NCI-H446 (cell line): ENCODE measurements at places on chromosomes 3 and 15.

DNA sequence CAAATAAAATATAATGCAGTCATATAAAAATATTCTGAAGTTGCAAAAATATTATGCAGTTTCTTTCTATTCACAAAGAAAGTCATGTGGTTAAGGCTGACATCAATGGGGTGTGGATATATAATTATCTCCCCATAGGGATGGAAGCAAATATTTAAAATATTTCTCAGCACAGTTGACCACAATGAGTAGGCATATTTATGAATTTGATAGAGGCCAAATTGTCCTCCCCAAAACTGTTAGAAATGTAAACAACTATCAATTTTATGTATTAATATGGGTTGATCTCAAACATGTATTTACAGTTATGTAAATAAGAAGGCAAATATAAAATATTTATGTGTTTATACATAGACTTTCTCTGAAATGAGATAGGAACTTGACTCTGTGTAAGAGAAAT is 246.0 kb upstream of the CBLB start:
- no peak for DNase-seq

DNA sequence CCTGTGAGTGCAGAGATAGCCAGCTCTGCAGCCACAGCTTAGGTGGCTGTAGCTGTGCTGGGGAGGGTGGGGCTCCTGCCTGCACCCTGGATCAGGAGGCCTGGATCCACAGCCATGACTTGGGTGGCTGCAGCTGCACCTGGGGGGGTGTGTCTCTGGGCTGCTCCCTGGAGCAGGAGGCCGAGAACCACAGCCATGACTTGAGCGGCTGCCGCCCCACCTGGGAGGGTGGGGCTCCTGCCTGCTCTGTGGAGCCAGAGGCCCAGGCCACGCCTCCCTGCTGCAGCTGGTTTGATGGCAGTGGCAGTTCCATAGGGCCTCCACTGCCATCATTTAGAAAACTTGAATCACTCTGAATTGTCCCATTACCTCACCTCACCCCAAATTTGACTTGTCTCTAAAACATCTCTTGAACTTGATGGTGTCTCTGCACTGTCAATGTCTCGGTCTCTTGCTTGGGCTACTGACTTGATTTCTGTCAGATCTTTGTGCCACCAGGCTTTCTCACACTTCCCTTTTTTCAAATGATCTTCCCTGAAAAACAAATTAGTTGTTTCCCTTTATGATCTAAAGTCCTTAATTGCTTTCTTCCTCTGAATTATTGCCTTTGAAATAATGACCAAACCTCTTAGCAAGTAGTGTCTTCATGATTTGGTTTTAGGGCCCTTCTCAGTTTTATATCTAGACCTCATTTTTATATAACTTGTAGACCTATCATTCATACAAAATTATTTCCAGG is 313.2 kb upstream of the MME start:
- no peak for DNase-seq

DNA sequence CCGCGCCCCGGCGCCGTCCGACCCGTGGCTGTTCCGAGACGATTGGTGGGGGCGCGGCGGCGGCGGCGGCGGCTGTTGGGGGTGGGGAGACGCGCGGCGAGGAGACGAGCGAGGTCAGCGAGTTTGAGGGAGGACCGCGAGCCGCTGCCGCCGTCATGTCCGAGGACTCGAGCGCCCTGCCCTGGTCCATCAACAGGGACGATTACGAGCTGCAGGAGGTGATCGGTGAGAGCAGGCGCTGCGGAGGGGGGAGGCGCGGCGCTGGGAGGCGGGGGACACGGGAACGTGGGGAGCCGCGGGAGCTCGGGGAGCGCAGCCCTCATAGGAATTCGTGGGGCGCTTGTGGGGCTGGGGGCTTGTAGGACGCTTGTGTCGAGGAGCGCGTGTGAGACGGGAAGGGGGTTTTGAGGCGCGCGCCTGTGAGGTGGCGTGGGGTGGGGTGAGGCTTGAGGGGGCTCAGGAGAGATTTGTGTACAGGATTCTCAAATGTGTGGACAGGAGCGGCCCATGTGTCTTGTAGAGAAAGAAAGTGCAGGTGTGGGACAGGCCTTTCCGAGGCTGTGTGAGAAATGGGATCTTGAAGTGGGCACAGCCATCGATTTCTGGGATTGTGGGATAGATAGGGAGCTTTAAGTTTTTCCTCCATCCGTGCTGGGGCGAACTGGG is 518 bp downstream of the OXSR1 start:
- no peak for DNase-seq

GRCh38 chr3:48561045-48561736 is 2.4 kb downstream of the UCN2 start:
- DNase-seq: no peak

DNA sequence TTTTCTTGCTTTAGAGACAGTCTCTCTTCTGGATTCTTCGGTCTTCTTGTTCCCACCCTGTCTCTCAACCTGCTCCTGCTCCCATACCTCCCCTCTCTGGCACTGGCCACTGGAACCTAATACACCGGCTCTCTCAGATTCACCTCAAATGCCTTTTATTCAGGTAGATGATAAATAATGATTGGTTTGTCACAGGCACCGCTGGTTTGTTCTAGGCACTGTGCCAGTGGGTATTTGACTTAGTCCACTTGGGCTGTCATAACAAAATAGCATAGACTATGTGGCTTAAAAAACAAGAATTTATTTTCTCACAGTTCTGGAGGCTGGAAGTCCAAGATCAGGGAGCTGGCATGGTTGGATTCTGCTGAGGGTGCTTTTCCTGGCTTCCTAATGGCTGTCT is 278.2 kb upstream of the STT3B start:
- DNase-seq: no peak

DNA sequence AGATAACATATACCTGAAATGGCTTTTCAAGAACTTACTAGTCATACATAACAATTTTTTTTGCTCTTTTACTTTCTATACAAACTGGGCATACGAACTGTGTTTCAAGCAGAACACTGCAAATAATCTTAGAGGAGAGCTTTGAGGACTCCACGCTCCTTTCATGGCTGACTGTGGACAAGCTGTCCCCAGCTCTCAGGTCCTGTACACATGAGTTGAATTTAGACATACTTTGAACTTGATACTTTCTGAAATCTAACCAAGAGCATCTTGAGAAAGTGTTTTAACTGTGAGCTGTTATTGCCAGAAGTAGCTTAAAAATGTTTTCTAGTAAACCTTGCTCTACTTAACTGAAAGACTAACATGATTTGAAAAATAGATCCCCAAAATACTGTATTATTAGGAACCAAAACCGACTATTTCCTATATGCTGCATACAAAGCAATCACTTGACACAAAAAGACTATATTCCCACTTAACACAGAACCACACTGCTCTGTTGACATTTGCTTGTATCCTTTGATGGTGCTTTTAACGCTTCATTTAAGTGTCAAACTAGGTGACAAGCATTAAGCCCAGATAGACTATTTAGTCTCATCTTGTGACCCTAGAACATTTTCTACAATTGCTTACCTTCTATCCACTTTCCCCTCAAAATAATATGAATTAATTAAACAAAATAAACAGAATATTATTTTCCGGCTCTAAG is 755.8 kb downstream of the ROBO1 start:
- DNase-seq: no peak

DNA sequence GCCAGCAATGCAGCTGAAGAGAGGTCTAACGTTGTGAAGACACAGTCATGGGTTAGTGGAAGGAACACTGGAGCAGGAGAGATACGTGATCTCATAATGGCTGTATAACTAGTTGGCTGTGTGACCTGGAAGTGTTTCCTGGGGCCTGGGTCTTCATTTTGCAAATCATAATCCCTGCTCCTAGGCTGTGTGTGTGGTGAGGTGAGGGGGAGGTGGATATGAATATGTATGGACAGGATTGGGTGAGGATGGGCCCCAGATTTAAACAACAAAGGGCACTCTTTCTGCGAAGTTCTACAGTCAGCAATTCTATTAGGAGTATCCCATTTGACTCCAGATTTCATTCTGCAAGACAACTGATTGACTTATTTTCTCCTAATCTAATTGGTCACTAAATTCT is 41.3 kb downstream of the ANKRD28 start:
- no peak for DNase-seq

GRCh38 chr3:147613725-147614124 is 204.6 kb downstream of the ZIC1 start:
- DNase-seq: no peak

GRCh38 chr3:122111974-122112373 is 56.8 kb downstream of the CD86 start:
- DNase-seq: no peak

- no peak for DNase-seq
Observed at GRCh38 chr3:112407214-112407887, 74.4 kb downstream of the CD200 start.

- DNase-seq: no peak
Observed at GRCh38 chr15:25787381-25787780, 75.7 kb downstream of the ATP10A start.

- no peak for DNase-seq
Observed at GRCh38 chr3:67083277-67083676, 85.2 kb downstream of the KBTBD8 start.

- no peak for DNase-seq
Observed at GRCh38 chr15:57259568-57260040, 116.7 kb upstream of the CGNL1 start.

DNA sequence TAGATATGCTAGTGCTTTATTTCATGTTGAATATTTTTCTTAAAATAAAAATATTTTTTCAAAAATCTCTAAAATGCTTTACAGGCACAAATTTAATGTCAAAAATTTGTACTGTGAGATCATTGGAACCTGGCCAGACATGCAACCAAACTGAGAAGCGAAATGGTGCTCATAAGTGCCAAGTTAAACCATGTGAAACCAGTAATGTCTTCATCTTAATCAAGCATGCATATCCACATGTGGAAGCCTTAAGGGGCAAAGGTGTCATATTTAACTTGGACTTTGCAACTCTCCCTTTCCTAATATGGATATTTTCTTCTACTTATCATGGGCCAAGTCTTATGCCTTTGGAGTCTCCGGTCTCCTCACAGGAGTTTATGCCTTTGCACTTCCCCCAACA is 208.9 kb upstream of the COL8A1 start:
- DNase-seq: no peak

GRCh38 chr3:101807888-101808287 is 28.9 kb downstream of the NXPE3 start:
- no peak for DNase-seq

DNA sequence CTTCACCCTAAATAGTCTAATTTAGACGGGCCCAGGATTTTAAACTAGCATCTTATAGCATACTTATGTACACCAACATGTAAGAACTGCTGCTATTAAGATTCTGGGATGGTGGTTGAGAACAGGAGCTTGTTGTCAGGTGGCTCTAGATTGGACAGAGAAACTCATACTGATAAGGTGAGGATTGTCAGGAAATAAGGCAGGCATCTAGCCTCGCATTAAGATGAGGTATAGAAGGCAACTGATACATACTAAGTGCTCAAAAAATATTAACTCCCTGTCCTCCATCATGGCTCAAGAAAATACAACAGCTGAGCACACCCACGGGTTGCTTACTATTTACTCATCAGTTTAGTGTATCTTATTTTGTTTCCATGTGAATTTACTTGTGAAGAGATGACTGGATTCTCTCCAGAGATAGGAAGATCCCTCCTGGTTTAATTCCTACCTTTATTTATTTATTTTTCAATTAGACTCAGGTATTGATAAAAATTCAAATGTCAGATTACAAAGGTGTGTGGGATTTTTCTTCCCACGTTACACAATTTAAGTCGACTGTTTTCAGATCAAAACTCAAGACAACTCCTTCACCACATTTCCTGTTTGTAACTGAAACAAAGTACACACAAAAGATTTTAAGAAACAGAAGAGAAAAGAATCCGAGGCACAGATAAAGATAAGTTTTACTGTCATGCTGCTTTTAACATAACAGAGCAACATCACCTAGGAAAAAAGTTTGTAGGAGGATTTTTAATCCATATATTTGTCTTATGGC is at the start of gene TRAT1:
TRAT1 (plus strand) TSS at position 664 of the 775 bp plus-strand sequence. CDS start 142 bp downstream, outside the sequence.
- DNase-seq: no peak

DNA sequence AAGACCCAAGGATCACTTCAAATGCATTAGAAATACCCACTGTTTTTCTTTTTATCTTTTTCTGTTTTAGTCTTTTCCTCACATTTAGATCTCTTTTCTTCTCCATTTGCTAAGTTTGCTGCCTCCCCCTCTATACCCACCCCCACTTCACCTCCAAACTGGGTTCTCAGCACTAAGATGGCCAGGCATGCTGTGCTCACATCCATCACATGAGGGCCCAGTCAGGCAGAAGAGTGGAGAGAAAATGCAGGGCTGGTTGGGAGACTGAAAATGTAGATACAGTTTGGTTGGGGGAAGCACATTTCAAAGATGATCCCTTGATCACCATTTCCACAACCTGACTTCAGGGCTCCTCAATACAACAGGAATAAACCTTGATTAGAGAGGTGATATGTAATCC is 8.7 kb downstream of the GAP43 start:
- no peak for DNase-seq

DNA sequence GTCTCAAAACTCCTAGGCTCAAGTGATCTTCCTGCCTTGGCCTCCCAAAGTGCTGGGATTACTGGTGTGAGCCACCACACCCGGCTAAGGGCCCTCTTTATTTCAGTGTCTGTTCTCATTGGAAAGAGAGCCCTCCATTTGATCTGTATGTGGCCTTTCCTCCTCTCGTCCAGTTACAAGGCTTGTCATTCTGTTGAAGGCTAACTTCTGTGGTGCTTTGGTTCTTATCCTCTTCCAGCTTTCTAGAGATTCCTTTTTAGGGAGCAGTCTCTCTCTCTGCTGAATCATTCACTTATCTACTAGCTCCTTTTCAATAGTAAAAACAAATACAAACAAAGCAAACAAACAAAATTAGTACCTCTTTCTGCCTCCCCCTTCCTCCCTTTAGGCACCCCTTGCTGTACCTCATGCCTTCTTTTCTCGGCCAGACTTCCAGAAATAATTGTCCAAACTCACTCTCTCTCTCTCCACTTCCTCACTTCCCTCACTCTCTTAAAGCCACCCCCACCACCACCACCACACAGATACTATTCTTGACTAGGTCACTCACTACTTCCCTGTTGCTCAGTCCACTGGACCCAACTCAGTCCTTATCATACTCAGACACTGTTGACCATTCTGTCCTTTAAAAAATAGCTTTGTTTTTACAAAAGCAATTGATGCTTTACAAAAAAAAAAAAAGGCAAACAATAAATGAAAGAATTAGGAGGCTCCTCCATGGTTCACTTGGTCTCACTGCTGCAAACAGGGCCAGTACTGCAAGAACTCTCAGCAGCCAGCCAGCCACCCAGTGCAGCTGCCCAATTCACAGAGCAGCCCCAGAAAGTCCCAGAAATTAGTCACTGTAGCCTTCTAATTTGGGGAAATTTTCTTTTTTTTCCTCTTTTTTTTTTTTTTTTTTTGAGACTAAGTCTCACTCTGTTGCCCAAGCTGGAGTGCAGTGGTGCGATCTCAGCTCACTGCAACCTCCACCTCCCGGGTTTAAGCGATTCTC is 31.7 kb upstream of the RAB11A start:
- no peak for DNase-seq

GRCh38 chr15:35117543-35118265 is 32.6 kb upstream of the NANOGP8 start:
- no peak for DNase-seq

DNA sequence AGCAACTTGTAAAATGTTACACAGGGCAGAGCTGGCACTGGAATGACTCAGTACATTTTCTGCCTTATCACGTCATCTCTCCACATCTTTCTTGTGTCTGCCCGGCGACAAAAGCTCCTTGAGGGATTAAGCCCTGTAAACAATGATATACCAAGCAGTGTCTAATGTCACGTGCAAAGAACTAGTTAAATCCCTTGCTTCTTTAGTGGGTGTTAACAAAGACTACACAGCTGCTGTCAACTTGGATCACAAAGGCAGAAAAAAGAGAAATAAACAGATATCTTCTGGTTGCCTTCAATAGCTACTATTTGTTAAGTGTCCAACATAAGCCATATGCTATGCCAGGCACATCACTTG is 48.1 kb upstream of the FRMD4B start:
- no peak for DNase-seq

- DNase-seq: no peak
Observed at GRCh38 chr3:26625187-26625586, 2.6 kb downstream of the LRRC3B start.
